ENCODE measurements at places on chromosomes 12 and 14.

- DNase-seq, result no peak
Measured at GRCh38 chr14:72027061-72027460, 94.8 kb downstream of the RGS6 start.

DNA sequence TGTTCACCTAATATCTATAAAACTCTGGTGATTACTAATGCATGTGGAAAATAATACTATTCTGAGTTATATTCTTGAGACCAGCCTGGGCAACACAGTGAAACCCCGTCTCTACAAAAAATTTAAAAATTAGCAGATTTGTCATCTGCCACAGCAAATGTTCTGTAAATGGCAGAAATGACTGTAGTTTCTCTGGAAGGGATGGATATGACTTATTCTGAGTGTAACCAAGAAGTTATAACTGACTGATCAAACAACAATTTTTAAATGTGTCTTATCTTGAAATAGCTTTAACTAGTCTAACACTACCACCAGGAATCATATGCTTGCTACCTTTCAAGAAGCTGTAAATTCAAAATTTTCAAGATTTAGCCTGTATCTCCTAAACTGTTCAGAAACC lies 88.7 kb downstream of the PLBD1 start:
- DNase-seq, result no peak

- DNase-seq, result no peak
Measured at GRCh38 chr14:36852981-36853691, 191.5 kb downstream of the PAX9 start.

DNA sequence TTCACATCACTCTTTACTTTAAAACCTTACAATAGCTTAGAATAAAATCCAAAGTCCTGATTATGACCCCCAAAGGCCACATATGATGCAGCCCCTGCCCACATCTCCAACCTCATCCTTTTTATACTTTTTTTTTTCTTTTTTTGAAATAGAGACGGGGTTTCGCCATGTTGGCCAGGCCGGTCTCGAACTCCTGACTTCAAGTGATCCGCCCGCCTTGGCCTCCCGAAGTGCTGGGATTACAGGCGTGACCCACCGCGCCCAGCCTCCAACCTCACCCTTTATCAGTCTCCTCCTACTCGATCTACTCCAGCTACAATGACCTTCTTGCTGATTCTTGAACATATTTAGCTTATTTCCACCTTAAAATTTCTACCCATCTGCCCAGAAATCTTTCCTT lies 1.2 kb upstream of the MAPKAPK5 start:
- DNase-seq, result no peak

DNA sequence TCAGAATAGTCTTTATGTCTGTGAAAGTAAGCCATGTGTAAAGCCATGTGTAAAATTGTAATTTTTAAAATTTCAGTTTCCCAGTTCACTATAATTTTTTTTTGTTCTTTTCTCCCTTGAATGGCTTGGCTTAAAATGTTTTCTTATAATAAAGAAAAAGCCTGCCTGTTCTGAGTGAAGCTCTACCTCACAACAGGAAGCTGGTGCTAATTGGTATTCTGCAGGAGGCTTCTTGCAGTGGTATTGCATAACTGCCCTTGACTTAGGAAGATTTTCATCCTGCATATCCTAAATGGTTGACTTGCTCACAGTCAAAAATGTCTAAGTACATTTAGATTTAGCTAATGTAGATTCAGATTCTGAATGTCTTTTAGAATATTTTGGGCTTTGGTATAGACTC lies 49.5 kb downstream of the ATP2A2 start:
- no peak for DNase-seq

- no peak for DNase-seq
Measured at GRCh38 chr12:66693901-66694513, 15.1 kb upstream of the GRIP1 start.

GRCh38 chr14:71911669-71912068 lies 20.6 kb upstream of the RGS6 start:
- no peak for DNase-seq

- no peak for DNase-seq
Measured at GRCh38 chr12:125685915-125686314, 620.7 kb downstream of the AACS start.

DNA sequence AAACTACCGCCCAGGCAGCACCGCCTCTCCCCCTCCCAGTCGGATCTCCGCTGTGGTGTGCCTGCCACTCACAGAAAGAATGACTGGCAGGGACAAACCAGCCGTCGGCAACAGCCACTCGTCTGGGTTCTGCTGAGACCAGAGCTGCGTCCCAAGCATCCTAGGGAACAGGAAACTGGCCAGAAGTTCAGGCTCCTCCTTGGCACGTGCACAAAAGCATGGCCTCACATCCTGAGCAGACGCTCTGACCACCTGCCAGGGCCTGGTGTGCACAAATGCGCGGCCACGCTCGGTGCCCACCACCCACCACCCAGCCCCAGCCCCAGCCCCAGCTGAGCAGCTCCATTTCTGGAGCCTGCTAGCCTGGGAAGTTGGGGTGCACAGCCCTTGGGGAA lies 214.8 kb downstream of the DPF3 start:
- no peak for DNase-seq

DNA sequence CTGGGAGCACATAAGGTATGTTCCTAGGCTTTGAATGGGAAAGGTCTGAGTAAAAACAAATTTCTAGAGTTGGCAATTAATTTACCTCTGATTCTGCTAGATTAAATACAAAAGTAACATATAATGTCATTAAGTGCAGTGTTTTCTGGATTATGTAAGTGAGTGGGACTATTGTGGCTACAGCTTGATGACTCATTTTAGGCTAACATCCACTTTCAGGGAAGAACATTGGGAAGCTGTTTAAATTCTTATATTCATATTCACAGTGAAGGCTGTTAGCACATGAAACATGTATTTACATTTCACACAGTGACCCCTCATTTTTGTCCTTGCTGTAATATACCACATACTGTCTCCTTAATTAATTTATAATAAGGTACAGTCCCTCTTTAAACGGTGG lies 13.2 kb upstream of the BMAL2 start:
- DNase-seq, result no peak

DNA sequence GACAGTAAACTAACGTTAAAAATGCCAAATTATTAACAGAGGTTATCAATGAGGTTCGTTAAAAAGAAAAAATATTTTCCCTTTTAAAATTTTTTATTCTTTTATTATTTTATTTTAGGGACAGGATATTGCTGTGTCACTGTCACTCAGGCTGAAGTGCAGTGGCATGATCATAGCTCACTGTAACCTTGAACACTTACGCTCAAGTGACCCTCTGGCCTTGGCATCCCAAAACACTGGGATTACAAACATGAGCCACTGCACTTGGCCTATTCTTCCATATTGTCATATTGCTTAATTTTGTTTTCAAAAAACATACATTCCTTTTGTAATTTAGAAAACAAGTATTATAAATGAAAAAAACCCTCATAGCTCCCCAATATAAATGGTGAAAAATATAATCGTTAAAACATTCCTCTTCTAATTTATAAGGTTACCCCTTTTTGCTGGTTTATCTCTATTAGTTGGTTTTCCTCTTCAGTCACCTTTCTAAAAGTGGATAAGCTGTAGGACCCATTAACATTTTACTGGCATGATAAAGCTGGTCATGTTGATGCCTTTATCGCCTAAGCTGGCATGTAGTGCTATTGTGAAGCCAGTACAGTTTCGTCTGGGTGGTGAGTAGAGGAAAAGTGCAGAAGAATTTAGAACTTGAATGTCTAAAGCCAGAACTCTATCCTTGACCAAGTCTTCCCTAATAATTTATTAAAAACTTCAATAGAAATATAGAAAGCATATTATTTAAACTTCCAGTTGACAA lies 27.6 kb downstream of the PDE3A start:
- no peak for DNase-seq

DNA sequence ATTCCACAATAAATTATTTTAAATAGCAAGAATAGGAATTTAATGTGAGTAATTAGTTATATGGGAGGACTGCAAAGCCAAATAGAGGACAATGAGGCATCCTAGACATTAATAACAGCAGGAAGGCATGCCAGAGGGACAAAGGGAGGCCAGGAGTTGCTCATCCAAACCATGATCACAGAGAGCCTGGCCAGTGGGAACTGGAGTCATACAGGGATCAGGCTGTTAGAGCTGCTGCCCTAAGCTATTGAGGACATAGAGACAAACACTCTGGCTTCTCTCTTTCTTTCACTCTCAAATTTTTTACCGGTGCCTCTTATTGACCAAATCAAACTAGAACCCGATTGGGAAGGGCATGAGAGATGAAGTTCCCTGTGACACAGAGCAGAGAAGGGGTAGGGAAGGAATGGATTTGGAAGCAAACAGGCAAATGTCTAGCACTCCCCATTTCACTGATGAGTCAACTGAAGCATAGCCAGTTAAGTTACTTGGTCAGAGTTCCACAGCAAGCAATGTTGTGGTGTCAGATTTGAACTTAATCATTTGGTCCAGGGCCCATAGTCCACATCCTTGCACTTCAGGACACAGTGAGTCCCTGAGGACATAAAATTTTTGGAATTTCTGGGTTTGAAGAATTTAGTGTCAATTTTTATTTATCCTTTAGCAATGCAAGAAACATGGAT lies 17.9 kb upstream of the CFAP54 start:
- DNase-seq, result no peak

- DNase-seq, result no peak
Measured at GRCh38 chr14:75433631-75434071, 5.8 kb downstream of the JDP2 start.

DNA sequence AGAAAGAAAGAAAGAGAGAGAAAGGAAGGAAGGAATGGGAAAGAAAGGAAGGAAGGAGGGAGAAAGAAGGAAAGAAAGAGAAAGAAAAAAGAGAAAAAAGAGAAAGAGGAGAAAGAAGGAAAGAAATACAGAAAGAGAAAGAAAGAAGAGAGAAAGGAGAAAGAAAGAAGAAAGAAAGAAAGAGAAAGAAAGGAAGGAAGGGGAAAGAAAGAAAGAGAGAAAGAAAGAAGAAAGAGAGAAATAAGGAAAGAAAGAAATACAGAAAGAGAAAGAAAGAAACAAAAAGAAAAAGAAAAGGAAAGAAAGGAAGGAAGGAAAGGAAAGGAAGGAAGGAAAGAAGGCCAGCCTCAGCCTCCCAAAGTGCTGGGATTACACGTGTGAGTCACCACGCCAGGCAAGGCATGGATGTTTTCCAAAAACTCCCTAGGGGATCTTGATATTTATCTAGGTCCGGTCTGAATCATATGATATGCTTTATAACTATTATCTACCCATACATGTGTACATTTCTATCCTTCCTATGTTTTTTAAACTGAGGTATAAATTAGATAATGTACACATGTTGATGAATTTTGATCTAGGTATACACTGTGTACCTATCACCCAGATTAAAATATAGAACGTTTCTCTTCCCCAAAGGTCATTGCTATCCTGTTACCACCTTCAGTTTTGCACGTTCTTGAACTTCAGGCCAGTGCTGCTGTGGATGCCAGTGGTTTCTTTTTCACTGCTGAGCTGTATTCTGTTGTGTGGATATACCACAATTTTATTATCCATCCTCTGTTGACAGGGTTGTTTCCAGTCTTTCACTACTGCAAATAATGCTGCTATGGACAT lies 177.9 kb downstream of the RBM19 start:
- no peak for DNase-seq

GRCh38 chr12:110732572-110732971 lies 10.1 kb downstream of the PPP1CC start:
- no peak for DNase-seq

DNA sequence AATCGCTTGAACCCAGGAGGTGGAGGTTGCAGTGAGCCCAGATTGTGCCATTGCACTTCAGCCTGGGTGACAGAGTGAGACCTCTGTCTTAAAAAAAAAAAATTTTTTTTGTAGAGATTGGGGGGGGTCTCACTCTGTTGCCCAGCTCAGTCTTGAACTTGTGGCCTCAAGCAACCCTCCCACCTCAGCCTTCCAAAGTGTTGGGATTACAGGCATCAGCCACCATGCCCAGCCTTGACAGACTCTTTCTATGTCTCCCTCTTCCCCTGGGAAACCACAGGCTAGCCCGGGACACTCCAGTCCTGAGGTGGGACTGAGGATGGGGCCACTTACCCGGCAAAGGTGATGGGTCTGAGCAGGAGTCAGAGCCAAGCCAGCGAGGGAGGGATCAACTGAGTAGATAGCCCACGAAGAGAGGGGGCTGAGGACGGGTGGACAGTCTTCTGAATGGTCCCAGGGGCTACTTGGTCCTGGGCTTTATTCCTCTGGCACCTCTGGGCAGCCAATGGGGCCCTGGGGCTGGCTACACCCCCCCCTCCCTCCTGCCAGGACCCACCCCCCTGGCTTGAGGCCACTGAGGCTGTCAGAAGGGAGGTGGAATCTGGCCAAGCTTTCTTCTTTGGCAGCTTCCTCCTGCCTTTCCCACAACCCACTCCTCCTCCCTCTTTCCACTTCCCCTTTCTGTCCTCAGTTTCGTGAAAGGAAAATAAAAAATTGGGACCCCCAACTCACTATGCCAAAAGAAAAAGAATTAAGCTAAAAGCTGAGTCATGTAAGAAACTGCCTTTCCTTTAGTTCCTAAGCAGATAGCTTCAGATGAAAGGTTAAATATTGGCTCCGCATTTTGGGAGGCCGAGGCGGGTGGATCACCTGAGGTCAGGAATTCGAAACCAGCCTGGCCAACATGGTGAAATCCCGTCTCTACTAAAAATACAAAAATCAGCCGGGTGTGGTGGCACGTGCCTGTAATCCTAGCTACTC lies at the start of gene SDS:
TSS of gene SDS (minus strand) at position 453 of the 981 bp plus-strand sequence. CDS start 4,179 bp downstream, outside the sequence.
- DNase-seq, result no peak

GRCh38 chr14:36295642-36296627 lies 24.5 kb downstream of the MBIP start:
- DNase-seq, result no peak

- no peak for DNase-seq
Measured at GRCh38 chr14:101834397-101834796, 72.9 kb downstream of the PPP2R5C start.

- no peak for DNase-seq
Measured at GRCh38 chr14:62739647-62740046, 305.6 kb downstream of the KCNH5 start.

- no peak for DNase-seq
Measured at GRCh38 chr12:96213869-96214268, 19.7 kb downstream of the ELK3 start.

GRCh38 chr14:77027538-77028383 lies 747 bp downstream of the IRF2BPL start:
- peak; percentile 41 for DNase-seq

- no peak for DNase-seq
Measured at GRCh38 chr12:90959538-90960139, 4.7 kb upstream of the CCER1 start.

DNA sequence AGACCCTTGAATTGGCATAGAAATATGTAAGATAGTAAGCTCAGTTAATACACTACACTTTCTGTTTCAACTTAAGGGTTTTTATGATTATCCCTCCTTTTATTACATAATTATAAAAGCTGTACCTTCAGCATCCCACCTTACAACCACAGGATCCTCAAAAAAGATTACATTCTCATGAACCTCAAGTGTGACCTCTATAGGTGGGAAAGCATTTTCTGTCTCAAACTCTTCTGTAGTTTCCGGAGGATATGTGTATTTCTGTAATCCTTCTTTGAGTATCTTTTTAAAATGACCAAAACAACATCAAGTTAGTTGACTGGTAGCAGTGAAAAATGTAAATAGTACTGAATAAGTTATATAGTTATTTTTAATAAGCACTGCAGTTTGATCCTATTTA lies 75.9 kb downstream of the DNAI7 start:
- DNase-seq, result no peak

Measured in activated T-helper 1 cell treated with anti-CD3 and anti-CD28 coated beads, Interleukin-2, amount 50 U/mL, for 16 hours (primary cell).